Astrocyte of the spinal cord (primary cell): ENCODE measurements at places on chromosomes 7 and 10.

DNA sequence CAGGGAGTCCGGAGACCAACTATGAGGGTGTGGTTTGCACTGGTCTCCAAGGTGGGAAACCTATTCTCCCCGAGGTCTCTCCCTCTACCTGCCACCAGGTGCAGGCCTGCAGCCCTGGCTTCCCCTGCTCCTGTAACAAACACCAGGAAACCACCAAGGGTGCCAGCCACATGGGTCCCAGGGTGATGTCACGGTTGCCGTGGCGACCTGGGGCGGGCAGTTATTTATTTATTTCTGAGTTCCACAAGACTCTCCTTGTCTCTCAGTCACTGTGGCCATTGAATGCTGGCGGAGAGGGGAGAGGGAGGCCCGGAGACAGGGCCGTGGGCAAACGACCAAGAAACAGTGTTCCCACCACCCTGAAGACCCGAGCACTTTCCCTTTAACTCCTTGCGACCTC, 27.0 kb downstream of the MMD2 start:
- no peak for DNase-seq

- DNase-seq: no peak
These were observed 8.2 kb upstream of the VCL start for GRCh38 chr10:73989594-73990150.

DNA sequence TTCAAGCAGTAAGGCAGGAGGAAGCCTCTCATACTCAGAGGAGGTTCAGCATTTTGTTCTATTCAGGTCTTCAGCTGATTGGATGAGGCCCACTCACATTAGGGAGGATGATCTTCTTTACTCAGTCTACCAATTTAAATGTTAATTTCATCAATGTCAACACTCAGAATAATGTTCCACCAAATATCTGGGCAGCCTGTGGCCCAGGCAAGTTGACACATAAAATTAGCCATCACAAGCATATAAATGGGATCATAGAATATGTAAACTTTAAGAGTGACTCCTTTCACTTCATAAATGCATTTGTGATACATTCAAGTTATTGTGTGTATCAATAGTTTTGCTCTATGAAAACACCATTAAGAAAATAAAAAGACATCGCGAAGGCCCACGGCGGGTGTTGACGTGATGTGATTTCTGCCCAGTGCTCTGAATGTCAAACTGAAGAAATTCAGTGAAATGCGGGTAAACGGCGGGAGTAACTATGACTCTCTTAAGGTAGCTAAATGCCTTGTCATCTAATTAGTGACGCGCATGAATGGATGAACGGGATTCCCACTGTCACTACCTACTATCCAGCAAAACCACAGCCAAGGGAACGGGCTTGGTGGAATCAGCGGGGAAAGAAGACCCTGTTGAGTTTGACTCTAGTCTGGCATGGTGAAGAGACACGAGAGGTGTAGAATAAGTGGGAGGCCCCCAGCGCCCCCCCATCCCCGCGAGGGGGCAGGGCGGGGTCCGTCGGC, 536.1 kb upstream of the AUTS2 start:
- DNase-seq: peak; percentile 26

- no peak for DNase-seq
These were observed 415.3 kb downstream of the DNAJB6 start for GRCh38 chr7:157751951-157752673.

- no peak for DNase-seq
These were observed 18.7 kb upstream of the KNDC1 start for GRCh38 chr10:133141144-133141957.

- DNase-seq: no peak
These were observed 44.2 kb downstream of the CNNM2 start for GRCh38 chr10:102962267-102962666.

DNA sequence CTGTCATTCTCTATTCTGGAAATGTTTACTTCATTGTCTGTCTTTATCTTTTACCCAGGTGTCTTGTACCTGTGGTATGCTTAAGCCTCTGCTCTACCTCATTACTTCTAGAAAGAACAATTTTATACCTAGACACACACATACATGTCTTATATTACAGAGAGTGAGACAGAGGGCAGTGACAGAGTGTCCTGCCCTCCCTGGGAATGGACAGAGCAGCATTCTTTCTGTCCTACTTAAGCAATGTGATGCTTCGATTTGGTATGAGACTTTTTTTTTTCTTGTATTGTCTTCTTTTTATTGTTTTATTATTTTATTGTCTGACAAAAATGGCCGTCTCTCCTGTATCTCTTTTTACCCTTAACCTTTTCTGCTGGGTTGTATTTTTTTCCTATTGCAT, 286.1 kb downstream of the EXOC4 start:
- DNase-seq: no peak

GRCh38 chr7:133812877-133813276, 314.3 kb upstream of the LRGUK start:
- no peak for DNase-seq

DNA sequence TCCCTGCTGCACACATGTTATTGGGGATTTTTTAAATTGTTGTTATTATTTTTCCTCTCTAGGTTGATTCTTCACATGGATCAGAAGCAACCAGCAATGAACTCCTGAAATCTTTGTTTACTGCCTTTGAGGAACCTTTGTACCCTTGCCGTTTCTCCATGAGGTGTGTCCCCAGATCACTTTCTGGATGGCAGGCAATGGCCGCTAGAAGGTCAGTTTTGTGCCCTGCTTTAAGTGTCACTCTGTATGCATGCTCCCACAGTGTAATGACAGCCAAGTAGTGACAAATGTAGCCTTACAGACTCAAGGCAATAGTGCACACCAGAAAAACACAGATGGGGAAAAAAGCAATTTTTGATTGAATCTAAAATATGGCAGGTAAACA, 47.7 kb upstream of the NRP1 start:
- no peak for DNase-seq

GRCh38 chr10:60101821-60102220, 195.5 kb upstream of the CCDC6 start:
- no peak for DNase-seq

- DNase-seq: no peak
These were observed 57.6 kb downstream of the LRGUK start for GRCh38 chr7:134184767-134185166.

DNA sequence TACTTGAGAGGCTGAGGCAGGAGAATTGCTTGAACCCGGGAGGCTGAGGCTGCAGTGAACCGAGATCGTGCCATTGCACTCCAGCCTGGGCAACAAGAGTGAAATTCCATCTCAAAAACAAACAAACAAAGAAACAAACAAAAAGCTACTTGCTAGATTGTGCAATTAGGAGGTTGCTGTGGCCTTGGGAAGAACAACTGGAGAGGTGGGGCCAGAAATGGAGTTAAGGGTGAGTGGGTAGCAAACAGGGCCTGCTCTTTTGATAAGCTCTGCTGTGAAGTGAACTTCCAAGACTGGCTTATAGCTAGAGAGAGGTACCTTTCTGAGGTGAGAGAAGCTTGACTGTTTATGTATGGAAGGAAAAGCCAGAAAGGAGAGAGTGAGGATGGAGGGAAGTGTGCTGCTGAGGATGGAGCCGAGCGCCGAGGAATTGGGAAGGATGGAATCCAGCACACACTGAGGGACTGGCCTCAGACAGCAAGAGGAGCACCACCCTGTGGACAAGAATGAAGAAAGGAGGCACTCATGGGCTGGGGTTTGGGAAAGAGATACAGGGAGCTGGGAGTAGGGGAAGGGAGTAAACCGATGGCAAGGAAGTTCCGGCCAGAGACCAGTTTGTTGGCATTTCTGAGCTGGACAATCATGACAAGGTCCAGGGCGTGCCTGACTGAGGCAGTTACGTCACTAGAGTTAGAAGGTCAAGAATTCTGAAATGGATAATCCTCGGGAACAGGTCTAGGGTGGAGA, 7.0 kb upstream of the RPEL1 start:
- DNase-seq: no peak

- DNase-seq: no peak
These were observed 41.3 kb downstream of the TBATA start for GRCh38 chr10:70743879-70744278.

- no peak for DNase-seq
These were observed 155.2 kb downstream of the MBL2 start for GRCh38 chr10:52617346-52617745.

GRCh38 chr7:122300211-122300932, 4.2 kb downstream of the FEZF1 start:
- peak; percentile 32 for DNase-seq

DNA sequence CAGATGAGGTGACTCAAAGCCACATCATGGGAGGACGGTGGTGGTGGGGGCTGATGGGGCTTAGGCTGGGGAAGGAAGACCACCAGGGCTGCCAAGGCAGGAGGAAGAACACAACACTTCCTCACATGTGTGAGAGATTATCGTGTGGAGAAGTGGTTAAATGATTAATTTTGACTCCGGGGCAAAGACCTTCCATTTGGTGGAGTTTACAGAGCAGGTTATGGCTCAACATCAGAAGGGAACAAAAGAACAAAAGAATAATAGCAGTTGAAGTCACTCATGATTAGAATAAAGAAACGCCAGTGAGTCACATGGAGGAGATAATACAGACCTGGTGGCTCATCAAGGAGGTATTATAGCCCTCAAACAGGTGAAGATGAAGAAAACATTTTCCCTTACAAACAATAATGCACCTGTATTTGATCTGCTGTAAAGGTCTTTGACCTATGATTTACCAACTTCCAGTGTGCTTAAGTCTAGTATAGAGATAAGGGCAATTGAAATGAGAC, 170.1 kb downstream of the PKD1L1 start:
- DNase-seq: no peak

- DNase-seq: no peak
These were observed 11.1 kb upstream of the CPA1 start for GRCh38 chr7:130369110-130369711.

GRCh38 chr10:20502903-20503585, 394.1 kb downstream of the NEBL start:
- no peak for DNase-seq

GRCh38 chr10:110724937-110725336, 80.8 kb downstream of the RBM20 start:
- DNase-seq: no peak

GRCh38 chr10:15084502-15084922, 4.1 kb downstream of the ACBD7 start:
- DNase-seq: peak; percentile 97

DNA sequence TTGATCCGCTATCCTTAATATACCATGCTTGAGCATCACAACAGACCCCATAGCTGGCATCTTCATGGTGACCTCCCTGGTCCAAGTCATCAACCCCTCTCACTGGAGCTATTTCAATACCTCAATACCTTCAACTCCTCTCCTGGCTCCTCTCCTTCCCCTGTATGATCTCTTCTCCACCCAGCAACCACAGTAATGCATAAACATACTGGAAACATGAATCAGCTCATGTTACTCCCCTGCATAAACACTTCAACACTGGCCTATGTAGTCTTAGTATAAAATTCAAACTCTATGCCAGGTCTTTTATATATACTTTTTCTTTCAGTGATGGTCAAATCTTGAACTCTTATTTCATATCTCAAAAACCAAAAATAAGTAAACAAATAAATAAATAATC, 31.8 kb upstream of the TMEM273 start:
- DNase-seq: no peak

DNA sequence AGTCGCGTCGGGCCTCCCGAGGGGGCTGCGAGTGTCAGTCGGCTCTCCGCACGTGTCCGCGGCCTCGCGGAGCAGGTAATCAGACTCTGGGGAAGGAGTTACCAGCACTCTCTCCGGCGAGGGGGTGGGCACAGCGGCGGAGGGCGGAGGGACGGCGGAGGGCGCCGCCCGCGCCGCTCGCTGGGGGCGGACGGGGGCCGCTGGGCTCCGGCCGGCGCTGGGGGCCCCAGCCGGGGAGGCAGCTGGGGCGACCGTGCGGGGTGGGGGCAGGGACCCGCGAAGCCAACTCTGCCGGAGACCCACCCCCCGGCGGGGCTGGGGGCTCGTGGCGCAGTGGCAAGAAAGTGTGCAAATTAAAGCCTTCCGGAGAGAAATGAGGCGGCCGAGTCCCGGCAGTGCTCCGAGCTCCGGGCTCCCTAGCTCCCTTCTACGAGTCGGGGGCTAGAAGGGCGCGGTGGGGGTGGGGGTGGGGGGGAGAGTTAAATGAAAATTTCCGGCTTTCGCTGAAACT, at the start of gene CDK6:
Gene CDK6 (minus strand): TSS at position 85 of the 511 bp plus-strand sequence. CDS start 3,250 bp downstream, outside the sequence.
- peak; percentile 73 for DNase-seq
